ENCODE measurements at places on chromosomes 1 and 21.

DNA sequence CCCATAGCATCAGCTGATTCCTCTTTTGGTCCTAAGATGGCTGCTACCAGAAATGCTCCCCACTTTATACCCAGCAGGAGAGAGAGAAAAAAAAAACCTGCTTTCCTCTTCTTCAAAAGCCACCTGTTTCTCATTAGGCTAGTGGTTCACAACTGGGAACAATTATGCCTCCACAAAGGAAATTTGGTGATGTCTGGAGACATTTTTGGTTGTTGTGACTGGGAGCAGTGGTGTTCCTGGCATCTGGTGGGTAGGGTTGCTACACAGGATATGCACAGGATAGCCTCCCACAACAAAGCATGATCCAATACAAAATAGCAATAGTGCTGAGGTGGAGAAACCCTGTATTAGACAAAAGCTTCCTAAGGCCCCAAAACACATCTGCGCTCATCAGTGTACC, 38.5 kb upstream of the SGIP1 start:
- no peak for DNase-seq

- no peak for DNase-seq
Measured at GRCh38 chr1:168453056-168453455, 90.7 kb downstream of the XCL2 start.

DNA sequence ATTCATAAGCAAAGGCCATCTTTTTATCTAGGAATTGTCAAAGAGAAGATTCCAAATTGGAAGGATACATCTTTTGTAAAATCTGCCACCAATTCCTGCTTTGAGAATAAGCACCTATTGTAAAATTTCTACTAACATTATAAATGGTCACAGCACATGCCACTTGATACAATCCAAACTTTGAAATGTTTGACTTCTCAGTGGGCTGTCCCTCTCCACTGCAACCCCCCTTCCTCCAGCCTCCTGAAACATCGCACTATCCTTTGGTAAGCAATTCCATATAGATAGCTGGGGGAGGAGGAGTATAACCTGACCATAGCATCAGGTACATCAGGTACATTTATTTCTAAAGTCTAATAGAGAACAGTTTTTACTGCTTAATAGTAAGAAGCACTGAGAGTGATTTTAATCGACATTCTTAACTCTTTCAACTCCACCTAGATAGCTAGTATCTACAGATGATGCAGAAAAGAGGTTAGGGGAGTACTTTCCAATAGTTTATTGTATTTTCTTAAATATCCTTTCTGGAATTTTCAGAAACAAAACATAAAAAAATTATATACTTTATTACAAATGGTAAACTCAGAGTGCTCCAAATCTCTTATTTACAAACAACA, 2.9 kb downstream of the JUN start:
- DNase-seq: no peak

- no peak for DNase-seq
Measured at GRCh38 chr21:27813750-27814149, 846.9 kb upstream of the ADAMTS5 start.

DNA sequence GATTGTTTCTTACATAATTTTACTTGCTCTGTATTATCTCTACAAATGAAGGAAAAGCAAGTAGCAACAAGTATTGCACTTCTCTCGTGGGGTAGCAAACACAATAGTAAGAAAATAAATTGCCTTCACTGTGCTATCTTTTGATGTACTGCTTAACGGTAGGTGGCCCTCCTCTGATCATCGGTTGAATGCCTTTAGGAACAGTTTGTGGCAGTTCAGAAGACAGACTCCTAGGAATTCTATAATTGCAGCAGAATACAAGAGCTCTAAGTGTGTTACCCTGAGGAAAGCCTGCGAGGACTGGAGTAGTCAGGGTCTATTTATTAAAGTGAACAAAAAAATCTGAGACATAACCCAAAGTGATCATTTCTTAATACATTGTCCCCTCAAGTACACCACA, 1135.9 kb downstream of the KCNT2 start:
- DNase-seq: no peak

- no peak for DNase-seq
Measured at GRCh38 chr1:231583376-231583775, 43.2 kb upstream of the DISC1 start.

GRCh38 chr1:7103361-7103782, 318.1 kb downstream of the CAMTA1 start:
- no peak for DNase-seq

All from GM06990 (cell line).